ENCODE measurements at places on chromosomes 2 and 18.

GRCh38 chr2:636641-637405 lies 40.4 kb downstream of the TMEM18 start:
- DNase-seq, result peak; percentile 64

DNA sequence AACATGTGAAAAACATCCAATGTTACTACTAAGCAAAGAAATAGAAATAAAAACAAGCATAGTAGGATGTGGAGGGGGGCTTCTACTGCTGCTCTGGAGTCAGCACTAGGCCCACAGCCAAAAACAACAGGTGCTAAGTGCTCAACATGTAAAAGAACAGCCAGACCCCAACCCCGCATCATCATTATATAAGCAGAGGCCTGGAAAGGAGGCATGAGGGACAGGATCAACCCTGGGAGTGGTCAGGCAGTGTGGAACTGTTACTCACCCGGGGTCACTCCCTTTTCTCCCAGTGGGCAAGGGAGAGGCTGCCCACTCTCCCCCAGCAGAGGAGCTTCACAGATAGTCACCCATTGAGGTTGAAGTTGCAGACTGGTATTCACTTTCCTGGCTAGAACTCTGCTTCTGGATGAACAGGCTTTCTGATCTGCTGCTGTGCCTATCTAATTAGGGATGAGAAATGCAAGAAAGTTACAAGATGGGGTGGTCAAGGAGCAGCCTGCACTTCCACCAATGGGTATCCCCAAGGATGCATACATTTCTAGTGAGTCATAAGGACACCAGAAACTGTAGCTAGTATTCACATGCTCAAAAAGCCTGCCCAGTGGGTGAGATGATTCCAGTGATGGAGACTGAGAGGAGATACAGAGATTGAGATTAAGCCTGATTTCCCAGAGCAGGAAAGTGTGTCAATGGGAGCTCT lies 480.1 kb upstream of the TCF4 start:
- DNase-seq, result no peak

DNA sequence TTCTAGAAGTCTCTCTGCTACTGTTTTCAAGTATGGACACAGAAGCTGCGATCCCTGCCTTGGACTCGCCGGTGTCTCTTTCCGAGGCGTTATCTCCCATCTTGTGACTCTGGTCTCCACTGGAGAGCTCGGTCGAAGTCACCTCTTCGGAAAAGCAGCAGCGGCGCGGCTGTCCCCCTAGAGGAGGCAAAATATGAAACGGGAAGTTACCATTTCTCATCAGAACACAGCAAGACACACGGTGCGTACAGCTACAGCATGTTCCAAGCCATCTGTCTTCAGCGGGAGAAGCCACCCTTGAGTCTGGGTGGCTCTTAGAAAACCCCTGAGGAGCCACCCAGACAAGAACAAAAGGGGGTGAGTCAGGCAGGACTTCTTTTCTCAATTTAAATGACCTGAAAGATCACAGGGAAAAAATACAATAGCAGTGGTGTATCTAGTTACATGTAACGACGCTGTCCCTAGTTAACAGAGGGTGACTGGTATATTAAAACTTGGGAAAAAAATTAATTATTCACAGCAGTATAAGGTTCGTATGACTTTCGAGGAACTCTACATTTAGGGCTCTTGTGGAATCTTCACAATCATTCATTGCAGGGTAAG lies 114.8 kb downstream of the ZNF516 start:
- DNase-seq, result no peak

DNA sequence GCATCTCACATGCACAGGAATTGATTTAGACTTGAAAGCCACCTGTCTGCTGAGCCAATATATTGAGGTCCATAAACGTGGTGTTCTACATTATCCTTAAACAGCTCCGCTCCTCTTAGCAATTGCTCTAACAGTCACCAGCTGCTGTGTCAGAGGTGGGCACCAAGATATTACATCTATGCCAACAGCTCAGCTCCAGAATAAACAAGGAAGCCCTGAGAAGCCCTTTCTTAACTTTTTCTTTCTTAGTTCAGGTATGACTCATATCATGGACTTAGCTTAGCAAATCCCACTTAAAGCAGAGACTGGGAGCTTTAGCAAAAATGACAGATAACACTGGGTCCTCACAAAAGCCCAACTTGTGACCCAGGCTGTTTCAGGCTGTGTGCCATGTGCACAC lies 436.6 kb downstream of the IRS1 start:
- DNase-seq, result no peak

- DNase-seq, result no peak
Observed at GRCh38 chr2:124018890-124019289, 6.2 kb upstream of the CNTNAP5 start.

DNA sequence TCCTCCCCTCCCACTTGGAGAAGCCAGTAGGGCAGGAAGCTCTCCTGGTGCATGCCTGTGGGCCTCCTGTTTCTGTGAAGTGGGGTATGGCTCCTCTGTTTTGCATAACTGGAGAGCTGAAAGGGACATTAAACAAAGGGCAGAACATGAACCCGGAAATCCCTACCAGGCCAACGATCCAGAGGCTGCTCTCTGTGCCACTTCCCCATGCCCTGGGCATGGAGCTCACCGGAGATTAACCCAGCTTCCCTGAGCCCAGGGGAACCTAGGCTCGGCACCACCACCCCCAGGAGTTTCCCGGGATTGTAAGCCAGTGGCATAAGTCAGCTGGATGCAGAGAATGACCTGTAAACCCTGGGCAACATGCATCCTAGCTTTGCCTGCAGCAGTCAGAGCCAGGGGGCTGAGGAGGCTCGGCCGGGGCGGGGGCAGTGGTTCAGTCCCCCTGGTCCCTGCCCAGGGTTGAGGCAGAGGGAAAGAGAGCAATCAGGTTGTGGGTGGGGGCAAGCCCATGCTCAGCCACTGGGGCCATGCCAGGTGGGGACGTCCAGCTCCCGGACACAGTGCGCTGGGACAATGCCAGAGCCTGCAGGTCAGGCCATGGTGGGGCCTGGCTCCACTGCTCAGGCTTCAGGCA lies 49.5 kb downstream of the TIMM21 start:
- DNase-seq, result no peak

DNA sequence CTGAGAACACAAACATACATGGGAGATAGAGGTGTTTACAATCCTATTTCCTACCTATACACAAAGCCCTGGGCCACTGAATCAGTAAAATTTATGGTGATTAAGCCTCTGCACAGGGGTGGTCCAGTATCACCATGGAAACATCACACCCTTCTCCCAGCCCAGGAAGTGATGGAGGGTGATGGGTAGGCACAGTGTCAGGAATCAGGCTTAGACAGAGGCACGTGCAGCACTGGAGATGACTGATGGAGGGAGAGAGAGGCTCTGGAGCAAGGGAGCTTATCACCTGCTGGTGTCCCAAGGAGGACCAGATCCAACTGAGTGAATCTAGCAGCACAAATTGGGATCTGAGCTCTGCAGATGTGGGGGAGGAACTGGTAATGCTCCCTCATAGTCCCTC lies 117.2 kb downstream of the RPIA start:
- DNase-seq, result no peak

DNA sequence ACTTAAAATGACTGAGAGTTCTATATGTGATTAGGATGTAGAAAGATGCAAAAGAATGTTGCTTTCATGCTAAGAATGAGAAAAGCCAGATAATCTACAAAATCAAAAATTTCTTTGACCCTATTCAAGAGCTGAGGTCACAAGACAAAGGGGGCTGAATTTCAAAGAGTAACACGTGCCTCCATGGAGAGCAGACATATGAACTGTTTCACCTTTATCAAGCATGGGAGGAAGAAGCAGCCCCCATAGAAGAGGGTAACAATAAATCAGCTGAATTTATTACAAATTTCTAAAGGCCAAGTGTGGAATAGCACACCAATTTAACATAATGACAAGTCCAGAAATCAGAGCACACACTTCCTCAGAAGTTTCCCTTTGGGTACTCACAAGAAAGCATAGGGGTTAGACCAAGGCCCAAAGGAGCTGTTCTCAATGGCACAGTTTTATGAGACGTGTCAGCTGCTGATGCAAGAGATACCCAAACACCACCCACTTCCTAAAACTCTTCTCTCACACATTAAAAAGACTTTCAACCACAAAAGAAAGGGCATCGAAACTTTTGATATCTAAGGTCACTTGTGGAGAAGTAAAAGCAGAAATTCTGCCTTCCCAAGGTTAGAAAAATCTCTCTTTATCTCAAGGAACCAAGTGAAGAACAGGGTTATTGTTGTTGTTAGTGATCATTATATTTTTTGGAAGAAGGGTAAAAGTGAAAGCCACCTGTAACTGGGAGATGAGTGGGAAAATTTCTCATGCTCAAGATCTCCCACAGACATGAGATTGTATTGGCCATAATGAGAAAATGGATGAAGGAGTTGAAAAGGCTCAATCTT lies 950.1 kb downstream of the TRIB2 start:
- no peak for DNase-seq

GRCh38 chr2:48900321-48901014 lies 144.9 kb upstream of the LHCGR start:
- no peak for DNase-seq

- no peak for DNase-seq
Observed at GRCh38 chr2:208062113-208062512, 36.8 kb upstream of the PLEKHM3 start.

GRCh38 chr18:9417073-9417851 lies 58.1 kb upstream of the RALBP1 start:
- DNase-seq, result no peak

- no peak for DNase-seq
Observed at GRCh38 chr2:144415386-144415785, 104.5 kb downstream of the ZEB2 start.
